ENCODE measurements at places on chromosomes 6 and 20. TPM values are rescaled to one million over a fixed set of nuclear protein-coding genes. Genes with fewer than 3 reads are reported as not detected.

Gene SLC16A10
- not detected for polyA plus RNA-seq

Gene CUL9
- 19.1 TPM for polyA plus RNA-seq

Gene GJA10
- polyA plus RNA-seq, result not detected

Gene CDSN
- polyA plus RNA-seq, result not detected

Gene CST1
- not detected for polyA plus RNA-seq

Gene FRMD1
- not detected for polyA plus RNA-seq

Gene RNF182
- 3.0 TPM for polyA plus RNA-seq

Gene MYL9
- polyA plus RNA-seq, result 425 TPM

All from IMR-90 (cell line).